ENCODE measurements at places on chromosomes 5 and 9.

DNA sequence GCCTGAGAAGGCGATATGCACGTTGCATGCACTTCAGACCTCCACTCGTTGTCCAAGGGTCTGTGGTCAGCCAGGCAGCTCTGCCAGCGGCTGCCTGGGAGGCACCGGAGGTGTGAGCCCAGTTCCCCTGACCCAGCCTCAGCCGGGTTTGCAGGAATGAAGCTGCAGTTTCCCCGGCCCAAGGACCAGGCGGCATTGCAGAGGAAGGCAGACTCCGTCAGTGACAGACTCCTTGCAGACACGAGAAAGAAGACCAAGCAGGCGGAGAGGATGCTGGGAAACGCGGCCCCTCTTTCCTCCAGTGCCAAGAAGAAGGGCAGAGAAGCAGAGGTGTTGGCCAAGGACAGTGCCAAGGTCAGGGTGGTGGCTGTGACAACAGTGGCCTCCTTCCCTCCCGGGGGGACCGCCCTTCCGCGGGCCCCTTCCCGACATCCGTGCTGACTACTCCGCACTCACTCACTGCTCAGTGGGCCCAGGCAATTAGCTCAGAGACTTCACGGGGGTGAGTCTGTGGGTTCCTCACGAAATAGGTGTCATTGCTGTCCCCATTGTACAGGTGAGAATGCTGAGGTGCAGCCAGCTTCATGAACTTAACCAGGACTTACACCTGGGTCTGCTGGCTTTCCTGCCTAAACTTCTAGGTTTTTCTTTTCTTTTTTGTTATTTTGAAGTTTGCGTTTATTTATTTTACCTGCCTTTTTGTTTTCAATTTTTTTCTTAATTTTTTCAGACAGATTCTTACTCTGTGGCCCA, 10.8 kb upstream of the AIF1L start:
- no peak for DNase-seq

DNA sequence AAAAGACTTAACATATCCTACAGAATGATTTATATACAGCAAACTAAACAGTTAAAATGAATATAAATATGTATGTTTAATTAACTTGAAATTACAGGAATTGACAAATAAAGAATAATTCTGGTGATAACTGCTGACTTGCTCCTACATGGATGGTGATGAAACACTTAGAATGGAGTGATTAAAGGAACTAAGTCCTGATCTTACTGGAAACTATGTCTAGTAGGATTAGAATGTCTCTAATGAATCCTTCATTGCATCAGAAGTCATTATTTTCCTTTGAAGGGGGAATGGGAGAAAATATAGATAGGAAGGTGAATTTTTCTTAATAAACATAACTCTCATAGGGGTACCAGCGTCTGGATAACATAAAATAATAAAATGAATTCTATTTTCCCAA, 77.1 kb downstream of the CAMK4 start:
- DNase-seq, result no peak

- DNase-seq, result no peak
Measured at GRCh38 chr9:137506702-137507171, 43.5 kb downstream of the PNPLA7 start.

DNA sequence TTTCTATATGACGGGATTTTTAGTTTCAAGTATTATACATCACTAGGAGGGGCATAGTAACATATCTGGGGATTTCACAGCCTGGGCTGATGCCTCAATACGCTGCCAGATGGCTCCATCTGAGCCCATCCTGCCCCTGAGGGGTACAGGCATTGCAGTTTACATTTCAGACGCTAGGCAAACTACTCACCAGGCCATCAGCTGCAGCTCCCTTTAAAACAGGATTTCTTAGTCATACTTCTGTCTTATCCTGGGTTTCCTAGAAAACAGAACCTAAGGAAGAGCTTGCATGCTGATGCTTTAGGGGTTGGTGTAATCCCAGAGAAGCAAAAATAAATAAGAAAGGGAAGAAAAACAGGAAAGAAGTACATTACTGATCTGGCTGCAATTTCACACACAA, 372.8 kb upstream of the PIK3R1 start:
- no peak for DNase-seq

Data from activated gamma-delta T cell (primary cell).